ENCODE measurements at places on chromosomes 3 and 15.
A peak's percentile ranks its signal among the peaks of the same experiment; 100 is the strongest.

DNA sequence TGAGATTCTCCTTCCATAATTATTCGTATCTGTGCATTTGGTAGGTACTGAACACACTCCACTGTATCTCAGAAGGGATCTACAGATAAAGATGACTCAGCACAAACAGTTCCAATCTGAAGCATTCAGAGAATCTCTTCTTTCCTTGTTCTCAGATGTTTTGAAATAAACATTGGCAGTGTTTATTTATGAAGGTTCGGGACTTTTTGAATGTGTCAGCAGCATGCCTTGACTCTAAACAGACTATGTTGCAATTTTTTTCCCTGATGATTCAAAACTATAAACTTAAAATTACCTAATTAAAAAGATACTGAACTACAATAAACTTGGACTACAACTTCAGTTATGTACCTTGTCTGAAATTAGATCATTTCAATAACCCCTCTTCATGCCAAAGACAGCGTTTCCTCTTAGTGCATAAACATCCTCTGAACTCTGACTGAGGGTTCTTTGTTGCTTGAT, 612.9 kb upstream of the TBL1XR1 start:
- no peaks in the 10 kb centered on the region for H3K27me3 ChIP-seq
- DNase-seq = no peak
- no peak overlapping the region for H3K4me3 ChIP-seq
- H3K36me3 ChIP-seq = peaks cover 6% of the 10 kb centered on the region
- no peaks in the 10 kb centered on the region for H3K4me1 ChIP-seq

DNA sequence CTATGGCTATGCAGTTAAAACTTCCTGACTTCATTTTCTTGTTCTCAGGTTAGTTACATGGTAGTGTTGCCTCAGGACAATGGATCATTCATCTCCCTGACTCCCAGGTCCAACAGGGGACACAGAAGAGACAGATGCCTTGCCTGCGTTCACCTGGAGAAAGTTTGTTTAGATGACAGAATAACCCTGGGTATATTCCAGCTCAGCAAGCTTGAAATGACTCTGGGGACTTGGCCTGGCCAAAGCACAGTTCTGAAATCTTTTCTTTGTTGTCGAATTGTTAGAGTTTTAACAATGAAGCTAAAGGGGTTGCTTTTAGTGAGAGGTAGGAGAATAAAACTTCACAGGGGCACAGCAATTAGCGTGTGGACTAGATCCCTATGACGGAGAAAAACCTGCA, 206.1 kb downstream of the PDZRN3 start:
- peaks cover 25% of the 10 kb centered on the region for H3K4me1 ChIP-seq
- no peak for DNase-seq
- H3K27ac ChIP-seq = no peak overlapping the region

DNA sequence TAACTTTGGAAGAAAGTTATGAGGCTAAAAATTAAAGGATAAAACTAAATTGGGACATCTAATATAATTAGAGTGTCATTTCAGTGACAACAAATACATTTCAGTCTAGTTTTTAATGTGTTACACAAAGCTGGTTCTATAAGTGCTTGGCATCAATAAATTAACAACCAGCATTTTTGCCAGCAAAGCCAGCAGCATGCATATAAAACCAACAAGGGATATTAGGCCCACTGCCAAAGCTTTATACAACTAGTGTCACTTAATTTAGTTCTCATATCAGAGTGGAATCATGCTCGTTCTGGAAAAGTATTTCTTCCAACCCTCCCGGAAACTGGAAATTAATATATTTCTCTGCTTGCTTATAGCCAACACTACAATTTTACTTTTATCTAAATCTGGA, 88.8 kb downstream of the THBS1 start:
- H3K27me3 ChIP-seq = no peaks in the 10 kb centered on the region
- no peak for DNase-seq

DNA sequence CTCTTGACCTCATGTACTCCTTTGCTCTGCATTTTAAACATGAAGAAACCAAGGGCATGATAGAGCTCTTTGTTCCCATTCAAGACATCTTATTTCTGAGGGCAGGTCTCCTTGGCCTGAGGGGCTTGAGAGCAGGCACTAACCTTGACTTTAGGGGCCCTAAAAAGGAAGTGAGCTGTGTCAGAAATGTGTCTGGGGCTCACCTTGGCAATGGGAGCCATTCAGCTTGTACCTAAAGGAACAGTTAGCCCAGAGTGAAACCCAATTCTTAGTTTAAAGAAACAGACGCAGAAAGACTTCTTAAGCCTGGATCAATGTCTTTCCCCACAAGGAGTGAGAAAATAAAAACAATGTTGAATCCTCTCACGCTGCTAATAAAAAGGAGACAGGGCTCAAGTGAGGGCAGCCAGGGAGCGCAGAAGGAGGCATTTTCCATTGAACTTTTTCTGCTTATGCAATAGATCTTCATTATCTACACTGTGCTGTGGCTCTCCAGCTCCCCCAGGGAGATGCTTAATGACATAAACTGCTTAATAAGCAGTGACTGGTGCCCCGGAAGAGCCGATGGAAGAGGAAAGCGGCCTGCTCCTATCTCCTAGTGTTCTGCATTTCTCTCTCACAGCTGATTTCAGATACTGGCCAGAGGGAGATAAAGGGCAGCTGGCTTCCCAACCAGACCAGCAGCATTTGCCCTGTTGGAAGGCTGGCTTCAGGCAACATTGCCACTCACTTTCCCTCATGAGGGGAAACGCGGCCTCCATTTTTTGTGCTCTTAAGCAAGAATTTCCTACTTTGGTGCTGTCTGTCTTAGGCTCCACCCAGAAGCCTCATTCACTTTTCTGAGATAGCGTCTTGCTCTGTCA, 152.0 kb downstream of the OPA1 start:
- H3K4me1 ChIP-seq = peaks cover 24% of the 10 kb centered on the region
- no peak overlapping the region for H3K27ac ChIP-seq
- no peaks in the 10 kb centered on the region for H3K27me3 ChIP-seq
- no peak overlapping the region for H3K4me3 ChIP-seq
- H3K36me3 ChIP-seq = no peaks in the 10 kb centered on the region

- H3K4me1 ChIP-seq = peaks cover 6% of the 10 kb centered on the region
- no peak for DNase-seq
- no peak overlapping the region for H3K27ac ChIP-seq
- no peak overlapping the region for H3K4me3 ChIP-seq
- no peaks in the 10 kb centered on the region for H3K36me3 ChIP-seq
- H3K27me3 ChIP-seq = no peaks in the 10 kb centered on the region
These were observed 19.7 kb upstream of the ANO10 start for GRCh38 chr3:43641306-43642114.

GRCh38 chr3:140501770-140502364, 176.0 kb upstream of the TRIM42 start:
- no peaks in the 10 kb centered on the region for H3K36me3 ChIP-seq
- H3K27me3 ChIP-seq = no peaks in the 10 kb centered on the region
- H3K4me1 ChIP-seq = peaks cover 36% of the 10 kb centered on the region
- no peak overlapping the region for H3K4me3 ChIP-seq
- DNase-seq = no peak

DNA sequence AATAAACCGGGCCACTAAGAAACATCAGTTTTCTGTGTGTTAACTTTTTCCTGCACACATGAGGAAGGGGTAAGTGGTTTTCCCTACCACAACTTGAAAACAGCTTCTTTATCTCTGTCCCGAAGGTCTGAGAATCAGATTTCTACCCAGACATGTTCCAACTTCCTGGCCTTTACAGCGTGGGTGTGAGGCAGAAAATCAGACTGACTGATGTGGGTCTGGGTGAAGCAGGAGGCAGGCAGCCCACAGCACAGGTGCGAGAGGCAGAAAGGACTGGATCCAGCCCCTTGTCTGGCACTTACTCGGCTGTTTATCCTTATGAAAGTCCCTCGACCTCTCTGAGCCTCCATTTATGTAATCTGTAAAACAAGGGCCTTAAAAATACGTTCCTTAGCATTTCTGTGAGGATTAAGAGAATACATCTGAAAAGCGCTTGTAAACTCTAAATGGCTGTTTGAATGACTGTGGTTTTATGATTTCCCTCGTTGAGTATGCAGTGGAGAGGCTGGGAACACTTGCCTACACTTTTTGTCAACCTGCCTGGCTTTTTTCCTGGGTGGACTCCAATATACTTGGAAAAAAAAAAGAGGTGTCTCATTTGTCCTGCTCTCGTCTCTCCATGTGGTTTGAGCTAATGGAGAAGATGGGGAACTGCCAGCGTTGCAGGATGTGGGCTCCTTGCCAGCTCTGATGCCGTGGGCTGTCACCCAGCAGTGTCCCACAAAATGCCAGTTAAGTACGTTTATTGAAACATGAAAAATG, 3.1 kb downstream of the AGBL1 start:
- H3K27me3 ChIP-seq = no peaks in the 10 kb centered on the region
- H3K27ac ChIP-seq = no peak overlapping the region
- no peak for DNase-seq
- peaks cover 33% of the 10 kb centered on the region for H3K4me1 ChIP-seq
- no peaks in the 10 kb centered on the region for H3K36me3 ChIP-seq

- H3K27me3 ChIP-seq = no peaks in the 10 kb centered on the region
- DNase-seq = no peak
- H3K36me3 ChIP-seq = no peaks in the 10 kb centered on the region
- peaks cover 16% of the 10 kb centered on the region for H3K4me1 ChIP-seq
- H3K27ac ChIP-seq = no peak overlapping the region
These were observed 63.6 kb downstream of the MOBP start for GRCh38 chr3:39531066-39531465.

- no peak overlapping the region for H3K27ac ChIP-seq
- no peaks in the 10 kb centered on the region for H3K27me3 ChIP-seq
- no peaks in the 10 kb centered on the region for H3K36me3 ChIP-seq
These were observed 212.9 kb downstream of the P3H2 start for GRCh38 chr3:189907803-189908202.

- DNase-seq = no peak
- peaks cover 76% of the 10 kb centered on the region for H3K4me1 ChIP-seq
- H3K27ac ChIP-seq = peak overlapping the region; percentile 69
- no peak overlapping the region for H3K4me3 ChIP-seq
These were observed 63.5 kb upstream of the FSIP1 start for GRCh38 chr15:39846108-39846507.

GRCh38 chr15:33768670-33769190, 199.6 kb upstream of the CHRM5 start:
- no peaks in the 10 kb centered on the region for H3K27me3 ChIP-seq
- no peak overlapping the region for H3K4me3 ChIP-seq
- no peak for DNase-seq
- H3K36me3 ChIP-seq = no peaks in the 10 kb centered on the region
- H3K27ac ChIP-seq = no peak overlapping the region
- H3K4me1 ChIP-seq = no peaks in the 10 kb centered on the region

- peak overlapping the region; percentile 67 for H3K27ac ChIP-seq
- H3K4me1 ChIP-seq = peaks cover 69% of the 10 kb centered on the region
- no peaks in the 10 kb centered on the region for H3K36me3 ChIP-seq
- DNase-seq = no peak
These were observed 32.2 kb downstream of the PPP4R2 start for GRCh38 chr3:73028803-73029202.

DNA sequence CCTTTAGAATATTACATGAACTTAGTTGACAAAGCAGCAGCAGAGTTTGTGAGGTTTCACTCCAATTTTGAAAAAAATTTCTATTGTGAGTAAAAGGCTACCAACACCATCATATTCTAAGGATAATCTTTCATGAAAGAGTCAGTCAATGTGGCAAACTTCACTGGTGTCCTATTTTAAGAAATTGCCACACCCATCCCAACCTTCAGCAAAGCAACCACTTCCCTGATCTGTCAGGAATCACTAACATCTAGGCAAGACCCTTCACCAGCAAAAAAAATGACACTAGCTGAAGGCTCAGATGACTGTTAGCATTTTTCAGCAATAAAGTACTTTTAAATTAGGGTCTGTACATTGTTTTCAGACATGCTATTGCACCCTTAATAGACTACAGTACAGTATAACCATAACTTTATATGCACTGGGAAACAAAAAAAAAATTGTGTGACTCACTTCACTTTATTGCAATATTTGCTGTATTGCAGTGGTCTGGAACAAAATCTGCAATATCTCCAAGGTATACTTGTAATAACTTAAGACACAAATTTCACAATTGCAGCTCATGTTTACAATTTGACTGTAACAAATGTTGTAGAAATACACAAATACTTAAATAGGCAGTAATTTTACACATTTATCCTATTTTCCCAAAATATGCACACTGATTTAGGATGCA, 38.9 kb upstream of the ALCAM start:
- H3K4me3 ChIP-seq = no peak overlapping the region
- no peak overlapping the region for H3K27ac ChIP-seq
- H3K36me3 ChIP-seq = peaks cover 7% of the 10 kb centered on the region
- H3K27me3 ChIP-seq = no peaks in the 10 kb centered on the region

DNA sequence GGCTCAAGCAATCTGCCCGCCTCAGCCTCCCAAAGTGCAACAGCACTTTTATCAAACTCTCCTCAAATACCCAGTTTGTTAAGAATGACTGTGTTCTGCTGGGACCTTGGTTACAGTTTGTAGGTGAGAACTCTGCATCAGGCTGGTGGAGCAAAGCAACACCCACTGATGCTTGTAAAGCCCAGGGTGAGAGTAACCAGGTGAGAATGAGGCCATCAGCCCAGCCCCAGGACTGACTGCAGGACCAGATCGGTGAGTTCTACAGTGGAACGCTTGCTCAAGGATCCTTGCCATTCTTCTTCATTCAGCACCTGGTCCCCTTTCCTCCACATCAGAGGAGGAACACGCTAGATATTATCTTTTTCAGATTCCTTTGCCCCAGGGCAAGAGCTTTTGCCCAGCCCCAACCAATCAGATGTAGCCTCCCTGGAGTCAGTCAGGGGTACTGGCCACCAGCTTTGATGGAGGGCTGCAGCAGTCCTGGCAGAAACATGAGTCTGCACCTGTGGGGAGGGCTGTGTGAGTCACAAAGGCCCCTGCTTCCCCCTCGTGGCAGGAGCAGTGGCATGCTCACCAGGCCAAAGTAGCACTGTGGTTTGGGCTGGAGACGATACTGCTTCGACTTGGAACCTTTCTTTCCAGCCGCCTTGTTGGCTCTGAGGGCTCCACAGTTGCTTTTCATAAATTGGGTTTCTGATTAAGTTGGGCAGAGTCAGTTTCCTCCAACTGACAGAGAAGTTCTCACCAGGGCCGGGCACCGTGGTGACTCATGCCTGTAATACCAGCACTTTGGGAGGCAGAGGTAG, 3.5 kb upstream of the SHISA5 start:
- no peaks in the 10 kb centered on the region for H3K36me3 ChIP-seq
- peaks cover 36% of the 10 kb centered on the region for H3K4me1 ChIP-seq

- H3K27ac ChIP-seq = no peak overlapping the region
- H3K4me3 ChIP-seq = no peak overlapping the region
- H3K27me3 ChIP-seq = no peaks in the 10 kb centered on the region
- no peak for DNase-seq
- no peaks in the 10 kb centered on the region for H3K36me3 ChIP-seq
These were observed 78.9 kb downstream of the FAM81A start for GRCh38 chr15:59516655-59517461.

GRCh38 chr3:145936971-145937370, 224.0 kb downstream of the PLOD2 start:
- H3K4me1 ChIP-seq = no peaks in the 10 kb centered on the region
- no peaks in the 10 kb centered on the region for H3K27me3 ChIP-seq
- H3K4me3 ChIP-seq = no peak overlapping the region
- DNase-seq = no peak
- no peaks in the 10 kb centered on the region for H3K36me3 ChIP-seq
- no peak overlapping the region for H3K27ac ChIP-seq

Data from WTC11 (cell line).